H7 (cell line): ENCODE measurements at places on chromosomes 4 and X. TPM values are rescaled to one million over a fixed set of nuclear protein-coding genes. Genes with fewer than 3 reads are reported as not detected.

DNA sequence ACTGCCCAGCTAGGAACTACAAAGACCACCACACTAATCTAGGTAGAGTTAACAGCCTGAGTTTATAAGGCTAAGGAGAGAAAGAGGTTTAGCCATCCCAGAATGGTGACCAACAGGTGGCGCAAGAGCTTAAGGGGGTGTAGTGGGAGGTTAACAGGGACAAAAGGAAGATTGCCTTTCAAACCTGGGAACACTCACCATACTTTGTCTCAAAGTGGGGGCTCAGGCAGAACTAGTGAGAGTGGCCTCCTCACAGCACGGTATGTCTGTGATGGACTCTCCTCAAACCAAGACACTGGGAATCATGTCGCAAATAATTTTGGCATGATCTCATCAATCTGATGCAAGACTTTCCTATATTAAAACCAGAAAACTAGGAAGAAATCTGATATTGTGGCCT lies 23.4 kb downstream of the CCNI start:
- peak; percentile 52 for DNase-seq

Gene F8
- 1.4 and 2.1 TPM in 2 replicates for total RNA-seq

Gene SPARCL1
- 0.48 and 0.81 TPM in 2 replicates for total RNA-seq

DNA sequence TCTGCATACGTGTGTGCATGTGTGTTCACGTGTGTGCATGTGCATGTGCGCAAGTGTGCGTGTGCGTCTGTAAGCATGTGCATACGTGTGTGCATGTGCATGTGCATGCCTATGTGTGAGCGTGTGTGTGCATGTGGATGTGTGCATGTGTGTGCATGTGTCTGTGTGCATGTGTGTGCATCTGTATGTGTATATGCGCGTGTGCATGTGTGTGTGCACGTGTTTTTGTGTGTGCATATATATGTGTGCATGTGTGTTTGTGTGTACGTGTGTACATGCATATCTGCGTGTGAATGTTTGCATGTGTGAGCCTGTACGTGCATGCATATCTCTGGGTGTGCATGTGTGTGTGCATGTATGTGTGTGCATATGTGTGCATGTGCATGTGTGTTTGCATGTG lies 35.7 kb upstream of the DRD5 start:
- no peak for DNase-seq
